ENCODE measurements at places on chromosomes 5 and 9.

- no peak for DNase-seq
Observed at GRCh38 chr5:176678584-176678983, 31.3 kb downstream of the TSPAN17 start.

- no peak for DNase-seq
Observed at GRCh38 chr5:142545650-142546322, 140.1 kb downstream of the FGF1 start.

- peak; percentile 95 for DNase-seq
Observed at GRCh38 chr9:99076483-99077171, 28.3 kb upstream of the TGFBR1 start.

DNA sequence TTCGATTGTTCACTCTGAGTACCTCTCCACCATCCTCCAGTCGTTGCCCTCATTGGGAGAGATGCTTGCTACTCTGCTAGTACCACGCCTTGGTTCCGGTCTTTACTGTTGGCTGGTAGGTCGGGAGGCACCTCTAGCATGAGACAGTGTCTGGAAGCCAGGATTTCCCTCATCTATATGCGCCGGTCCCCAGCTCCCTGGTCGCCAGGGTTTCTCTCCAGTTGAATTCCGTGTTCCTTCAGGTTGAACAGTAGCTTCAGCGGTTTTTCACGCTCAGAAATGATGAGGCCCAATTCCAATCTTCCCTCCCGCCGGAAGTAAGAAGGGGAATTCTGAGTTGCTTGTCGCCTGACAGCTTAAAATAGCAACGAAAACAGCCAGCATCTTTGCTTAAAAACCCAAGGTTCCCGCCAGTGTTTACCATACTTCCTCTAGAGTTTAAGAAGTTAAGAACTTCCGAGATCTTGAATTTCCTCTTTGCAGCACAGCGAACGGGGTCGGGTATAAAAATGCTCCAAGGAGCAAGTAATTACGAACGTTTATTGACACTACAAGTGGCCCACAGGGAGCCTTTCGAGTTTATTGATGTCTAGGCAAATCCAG lies 1.3 kb upstream of the ST8SIA4 start:
- DNase-seq: peak; percentile 81

Data from hematopoietic multipotent progenitor cell treated with erythropoietin and hydrocortisone succinate and interleukin-3 and kit ligand, for 4 days (in vitro differentiated cells).